Activated T-helper 1 cell treated with anti-CD3 and anti-CD28 coated beads, Interleukin-2, amount 50 U/mL, for 16 hours (primary cell): ENCODE measurements at places on chromosomes 3 and 15.

DNA sequence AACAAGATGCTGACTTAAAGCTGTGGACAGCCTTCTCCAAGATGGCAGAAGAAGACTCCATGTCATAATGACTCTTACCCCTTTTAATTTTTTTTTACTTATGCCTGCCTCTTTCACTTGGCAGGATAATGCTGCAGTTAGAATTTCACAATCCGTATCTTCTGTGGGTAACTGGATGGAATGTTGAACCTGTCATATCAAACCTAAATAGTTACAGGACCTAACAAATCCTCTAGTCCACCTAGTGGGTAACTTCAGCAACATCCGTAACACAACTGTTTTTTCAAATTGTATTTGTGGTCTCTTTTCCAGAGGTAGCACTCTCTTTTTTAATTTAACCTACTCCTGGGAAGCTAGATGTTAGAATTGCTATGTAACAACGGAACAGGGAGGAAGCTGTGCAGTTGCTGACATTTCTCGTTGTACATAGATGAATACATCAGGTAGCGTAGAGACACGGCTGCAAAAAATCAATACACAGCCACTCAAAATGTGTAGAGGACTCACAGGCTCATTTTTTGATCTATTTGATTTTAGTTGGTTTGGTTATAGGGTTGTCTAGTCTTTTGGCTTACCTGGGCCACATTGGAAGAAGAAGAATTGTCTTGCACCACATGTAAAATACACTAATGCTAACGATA lies 43.9 kb upstream of the TRPM1 start:
- no peak for DNase-seq

DNA sequence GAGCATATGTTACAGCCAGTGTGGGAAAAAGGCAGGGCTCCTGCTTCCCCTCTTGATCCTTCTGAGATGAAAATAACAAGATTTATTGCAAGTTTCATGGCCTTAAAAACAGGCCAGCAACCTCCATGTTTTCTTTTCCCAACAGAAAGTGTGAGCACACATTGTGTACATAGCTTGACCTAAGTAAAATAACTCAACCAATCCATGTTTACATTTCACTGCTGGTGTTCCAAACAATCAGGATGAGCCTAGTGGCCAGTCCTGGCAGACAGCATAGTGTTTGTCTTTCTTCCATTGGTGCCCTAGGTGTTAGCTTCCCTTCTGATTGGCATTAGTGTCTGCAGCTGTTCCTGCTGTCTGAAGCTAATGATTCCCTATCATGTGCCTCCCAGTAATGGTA lies 847.7 kb downstream of the EPHA3 start:
- DNase-seq = no peak

DNA sequence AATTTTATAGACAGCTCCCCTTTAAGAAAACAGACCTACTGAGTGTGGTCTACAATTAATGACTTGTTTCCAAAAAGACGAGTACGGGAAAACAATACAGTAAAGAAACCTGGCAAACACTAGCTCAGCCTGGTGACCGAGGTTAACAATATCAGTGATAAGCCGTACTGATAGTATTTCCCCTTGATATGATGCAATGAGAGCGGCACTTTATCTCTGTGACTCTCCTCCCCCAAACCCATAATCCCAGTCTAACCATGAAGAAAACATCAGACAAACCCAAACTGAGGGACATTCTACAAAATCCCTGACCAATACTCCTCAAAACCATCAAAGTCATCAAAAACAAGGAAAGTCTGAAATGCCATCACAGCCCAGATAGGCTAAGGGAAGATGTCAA lies 8.2 kb downstream of the DENND4A start:
- DNase-seq = no peak

DNA sequence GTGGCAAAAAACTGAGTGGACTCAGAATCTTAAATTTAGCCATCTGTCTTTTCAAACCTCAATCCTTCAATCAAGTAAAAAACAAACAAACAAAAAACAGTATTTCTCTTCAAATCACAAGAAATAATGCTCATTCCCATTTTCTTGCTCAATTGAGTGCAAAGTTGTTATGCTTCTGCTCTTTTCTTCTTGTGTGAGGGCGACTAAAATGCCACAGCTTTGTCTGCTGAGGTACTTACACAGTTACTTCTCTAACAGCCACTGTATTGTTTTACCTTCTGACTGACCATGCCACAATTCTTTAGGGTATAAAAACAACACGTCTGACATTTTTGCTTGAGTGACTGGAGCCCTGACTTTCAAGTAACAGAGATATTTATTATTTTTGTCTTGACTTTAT lies 617.4 kb downstream of the NAALADL2 start:
- no peak for DNase-seq

- DNase-seq = no peak
Observed at GRCh38 chr3:134274571-134274970, 23.9 kb upstream of the RYK start.

- no peak for DNase-seq
Observed at GRCh38 chr3:10354361-10355015, 33.6 kb upstream of the SEC13 start.

GRCh38 chr15:27499719-27500118 lies 528.7 kb downstream of the GABRG3 start:
- no peak for DNase-seq

GRCh38 chr3:11956781-11957180 lies 47.4 kb upstream of the SYN2 start:
- DNase-seq = no peak

DNA sequence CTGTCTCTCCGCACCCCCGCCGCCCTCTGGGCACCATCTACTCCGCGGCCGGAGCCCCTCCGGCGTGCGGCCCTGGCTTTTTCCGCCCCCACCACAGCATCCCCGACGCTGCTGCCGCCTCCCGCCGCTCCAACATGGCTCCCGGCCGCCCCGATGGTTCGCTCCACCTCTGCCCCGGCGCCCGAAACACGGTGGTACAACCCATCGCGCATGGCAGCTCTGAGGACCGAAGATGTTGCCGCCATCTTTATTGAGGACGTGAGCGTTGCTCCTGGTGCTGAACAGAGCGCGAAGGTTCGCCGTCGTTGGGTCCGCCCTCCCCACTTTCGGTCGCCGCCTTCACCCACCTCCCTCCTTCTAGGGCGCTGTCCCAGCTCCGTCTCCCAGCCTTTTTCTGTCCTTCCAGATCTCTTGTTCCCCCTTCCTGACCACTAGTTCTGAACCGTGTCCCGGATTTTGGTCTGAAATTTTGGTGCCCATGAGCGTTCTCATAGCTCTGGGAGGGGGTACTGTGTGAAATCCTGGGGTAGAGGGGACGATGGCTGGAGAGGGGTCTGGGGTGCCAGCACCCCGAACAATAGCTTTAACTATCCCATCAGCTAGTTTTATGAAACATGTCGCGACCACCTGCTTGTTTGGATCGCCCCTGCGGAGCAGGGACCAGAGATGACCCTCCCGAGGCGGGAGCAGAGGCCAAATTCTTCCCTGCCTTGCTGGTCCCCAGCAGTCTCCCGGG lies at the start of gene CELSR3:
Gene CELSR3 (minus strand): TSS at position 134 of the 736 bp plus-strand sequence. CDS start 252 bp downstream, outside the sequence.
- peak; percentile 29 for DNase-seq

DNA sequence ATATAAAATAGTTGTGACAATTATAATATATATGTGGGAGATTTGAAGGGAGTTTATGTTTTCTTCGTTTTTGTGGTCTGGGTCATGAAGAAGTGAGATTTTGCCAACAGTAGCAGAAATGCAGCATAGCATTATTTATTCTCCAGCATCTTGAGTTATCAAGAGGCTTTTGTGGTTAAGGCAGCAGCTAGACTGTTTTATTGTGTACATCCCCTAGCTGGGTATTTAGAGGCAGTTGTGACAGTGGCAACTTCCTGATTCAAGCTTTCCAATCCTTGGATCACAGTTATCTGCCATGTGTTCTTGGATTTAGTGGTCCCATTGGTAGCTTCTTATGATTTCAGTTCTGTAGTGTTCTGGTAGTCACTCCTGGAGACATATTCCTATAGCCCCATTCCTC lies 29.0 kb downstream of the ARIH1 start:
- DNase-seq = no peak

DNA sequence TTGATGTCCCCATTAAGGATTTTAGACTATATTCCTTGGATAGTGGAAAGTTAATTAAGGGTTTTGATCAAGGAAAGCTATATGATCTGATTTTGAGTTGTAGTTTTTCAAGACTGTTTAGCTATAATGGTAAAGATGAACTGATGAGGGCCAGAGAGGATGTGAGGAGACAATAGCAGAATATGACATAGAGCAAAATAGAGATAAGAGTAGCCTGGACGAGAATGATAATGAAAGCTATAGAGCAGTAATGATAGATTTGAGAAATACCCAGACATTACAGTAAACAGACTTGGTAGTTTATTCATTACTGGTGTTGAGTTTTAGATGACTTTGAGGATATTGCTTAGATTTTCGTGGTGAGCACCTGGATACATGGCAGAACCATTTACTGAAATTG lies 3.8 kb downstream of the SUCNR1 start:
- DNase-seq = no peak

GRCh38 chr3:157300981-157301663 lies 135.5 kb upstream of the PTX3 start:
- DNase-seq = no peak

DNA sequence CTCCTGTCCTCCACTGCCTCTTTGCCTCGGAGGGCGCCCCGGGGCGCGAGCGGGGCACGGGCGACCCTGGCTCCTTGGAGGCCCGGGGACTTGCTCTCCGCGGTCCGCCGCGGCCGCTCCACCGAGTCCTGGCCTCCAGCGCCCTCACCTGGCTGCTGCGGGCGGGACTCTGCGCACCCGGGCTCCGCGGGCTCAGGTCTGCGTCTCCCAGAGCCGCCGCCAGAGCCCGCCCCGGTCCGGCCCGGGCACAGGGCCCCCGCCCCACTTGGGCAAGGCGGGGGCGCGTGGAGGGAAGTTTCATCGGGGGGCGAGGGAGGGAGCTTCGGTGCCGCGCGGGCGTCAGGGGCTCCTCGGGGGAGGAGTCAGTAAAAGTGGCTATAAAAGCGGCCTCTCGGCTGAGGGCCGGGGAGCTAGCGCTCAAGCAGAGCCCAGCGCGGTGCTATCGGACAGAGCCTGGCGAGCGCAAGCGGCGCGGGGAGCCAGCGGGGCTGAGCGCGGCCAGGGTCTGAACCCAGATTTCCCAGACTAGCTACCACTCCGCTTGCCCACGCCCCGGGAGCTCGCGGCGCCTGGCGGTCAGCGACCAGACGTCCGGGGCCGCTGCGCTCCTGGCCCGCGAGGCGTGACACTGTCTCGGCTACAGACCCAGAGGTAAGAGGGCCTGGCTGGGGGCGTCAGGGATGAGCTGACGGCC lies at the start of gene CEMIP:
Gene CEMIP (plus strand): TSS at position 407 of the 694 bp plus-strand sequence. CDS start 94,510 bp downstream, outside the sequence.
- no peak for DNase-seq

GRCh38 chr3:190877925-190878324 lies 15.4 kb upstream of the GMNC start:
- no peak for DNase-seq

- no peak for DNase-seq
Observed at GRCh38 chr15:88841236-88841635, 38.0 kb downstream of the ACAN start.

- no peak for DNase-seq
Observed at GRCh38 chr3:69749461-69749860, 10.2 kb downstream of the MITF start.

DNA sequence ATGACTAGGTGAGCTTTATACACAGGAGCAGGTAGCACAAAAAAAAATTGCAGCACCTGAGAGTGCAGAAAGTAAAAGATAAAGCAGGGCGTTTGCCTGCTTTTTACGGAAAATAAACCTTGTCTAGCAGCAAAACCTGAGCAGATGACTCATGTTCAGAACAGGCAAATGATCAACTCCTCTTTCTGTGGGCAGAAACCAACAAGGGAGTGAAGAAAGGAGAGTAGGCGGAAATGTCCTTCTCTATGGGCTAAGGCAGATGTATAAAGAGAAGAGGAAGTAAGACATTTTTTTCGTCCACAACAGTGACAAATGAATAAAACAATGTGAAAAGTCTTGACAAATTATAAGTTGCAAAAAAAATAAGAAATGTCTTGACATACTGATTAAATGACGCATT lies 24.5 kb upstream of the GMNC start:
- DNase-seq = no peak

DNA sequence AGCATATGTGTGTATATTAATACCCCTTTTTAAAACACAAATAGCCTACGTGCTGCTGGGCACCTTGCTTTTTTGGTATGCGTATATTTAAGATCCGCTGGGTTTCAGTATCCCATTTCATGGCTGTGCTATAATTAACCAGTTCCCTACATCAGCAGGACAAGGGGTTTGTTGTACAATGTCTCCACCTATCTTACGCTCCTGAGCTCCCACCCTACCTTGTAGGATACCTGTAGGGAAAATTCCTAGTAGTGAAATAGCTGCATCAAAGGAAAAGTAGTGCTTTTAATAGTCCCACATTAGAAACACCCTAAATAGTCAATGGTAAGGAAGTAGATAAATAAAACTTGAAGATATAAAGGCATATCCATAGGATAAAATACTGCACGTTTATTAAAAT lies 1.4 kb downstream of the MAP6D1 start:
- DNase-seq = no peak

DNA sequence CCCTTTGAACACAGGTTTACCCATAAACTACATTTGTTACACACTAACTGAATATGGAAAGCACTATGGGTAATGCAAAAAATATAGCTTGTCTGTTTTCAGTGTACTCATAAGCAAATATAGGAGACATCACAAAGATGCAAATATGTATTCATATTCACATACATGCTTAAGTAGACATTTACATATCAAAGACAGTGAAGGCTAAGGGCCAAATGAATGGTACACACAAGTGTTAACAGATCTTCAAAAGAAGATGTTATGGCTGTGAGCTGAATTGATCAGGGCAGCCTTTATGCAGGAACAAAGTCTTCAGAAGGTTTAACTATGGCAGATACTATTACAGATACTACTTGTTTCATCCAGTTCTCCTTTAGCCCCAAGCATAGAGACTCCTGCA lies 384.1 kb downstream of the FHIT start:
- DNase-seq = no peak

- DNase-seq = no peak
Observed at GRCh38 chr15:77180757-77181156, 109.8 kb upstream of the TSPAN3 start.

DNA sequence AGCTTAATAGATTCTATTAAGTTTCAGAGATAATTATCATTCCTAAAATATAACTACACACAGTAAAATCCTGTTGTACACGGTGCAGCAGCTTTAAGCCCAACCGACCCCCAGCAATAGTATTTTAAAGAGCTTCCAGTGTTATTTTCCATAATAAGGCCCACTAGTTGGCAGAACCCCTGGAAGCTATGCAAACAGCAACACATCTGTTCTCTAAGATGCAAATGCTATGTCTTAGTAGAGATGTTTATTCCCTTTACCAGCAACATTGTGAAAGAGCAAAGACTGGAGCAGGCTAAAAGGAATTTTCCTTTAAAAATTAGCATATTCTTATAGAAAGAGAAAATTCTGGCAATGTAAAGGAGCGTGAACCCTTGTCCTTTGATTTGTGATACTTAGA lies 819.7 kb upstream of the ALCAM start:
- no peak for DNase-seq
